Stimulated activated CD4-positive, alpha-beta T cell treated with anti-CD3 and anti-CD28 coated beads, Interleukin-1b, Interleukin-23, amount 100 ng/mL, for 48 hours (primary cell): ENCODE measurements at places on chromosomes 11 and 22.

GRCh38 chr11:67261640-67261945 is 4.7 kb upstream of the GRK2 start:
- no peak for DNase-seq

- DNase-seq = no peak
Observed at GRCh38 chr11:86197448-86197847, 47.1 kb upstream of the EED start.

DNA sequence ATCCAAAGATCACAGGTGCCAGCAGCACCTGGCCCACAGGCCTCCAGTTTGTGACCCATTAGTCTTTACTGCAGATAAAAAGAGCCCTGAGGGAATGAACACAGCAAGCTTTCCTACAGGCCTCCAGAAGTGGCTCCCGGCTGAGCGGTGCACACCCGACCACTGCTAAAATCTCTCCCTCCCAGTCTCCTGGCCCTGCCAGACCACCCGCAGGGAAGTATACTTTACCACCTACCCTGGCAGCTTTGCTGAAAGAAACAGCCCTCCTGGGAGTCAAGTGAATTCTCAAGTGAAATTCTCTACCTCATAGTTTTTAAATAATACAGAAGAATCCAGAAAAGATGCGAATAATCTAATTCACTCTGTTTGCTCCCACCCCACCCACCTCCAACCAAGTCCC is 15.4 kb upstream of the MTNR1B start:
- no peak for DNase-seq

GRCh38 chr11:7579361-7579791 is 65.6 kb downstream of the PPFIBP2 start:
- no peak for DNase-seq

GRCh38 chr11:66641834-66642233 is 3.3 kb downstream of the RBM4 start:
- no peak for DNase-seq

GRCh38 chr11:27723687-27724086 is 23.4 kb upstream of the BDNF start:
- no peak for DNase-seq

DNA sequence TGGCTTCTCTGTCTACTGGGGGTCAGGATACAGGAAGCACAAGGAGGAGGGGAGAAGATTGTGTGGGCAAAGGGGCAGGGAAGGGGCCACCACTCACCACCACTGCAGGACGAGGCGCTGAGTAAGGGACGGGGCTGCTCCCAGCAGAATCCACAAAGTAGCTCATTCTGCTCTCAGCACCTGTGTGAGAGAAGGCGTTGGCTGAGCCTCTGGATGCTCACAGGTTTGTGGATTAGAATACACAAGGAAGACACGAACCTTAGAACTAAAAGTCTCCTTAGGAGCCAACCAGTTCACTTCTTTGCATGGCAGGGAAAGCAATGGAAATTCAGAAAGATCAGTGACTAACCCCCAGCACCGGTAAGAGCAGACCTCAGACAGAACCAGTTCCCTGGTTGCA is 14.4 kb downstream of the ETS1 start:
- no peak for DNase-seq

DNA sequence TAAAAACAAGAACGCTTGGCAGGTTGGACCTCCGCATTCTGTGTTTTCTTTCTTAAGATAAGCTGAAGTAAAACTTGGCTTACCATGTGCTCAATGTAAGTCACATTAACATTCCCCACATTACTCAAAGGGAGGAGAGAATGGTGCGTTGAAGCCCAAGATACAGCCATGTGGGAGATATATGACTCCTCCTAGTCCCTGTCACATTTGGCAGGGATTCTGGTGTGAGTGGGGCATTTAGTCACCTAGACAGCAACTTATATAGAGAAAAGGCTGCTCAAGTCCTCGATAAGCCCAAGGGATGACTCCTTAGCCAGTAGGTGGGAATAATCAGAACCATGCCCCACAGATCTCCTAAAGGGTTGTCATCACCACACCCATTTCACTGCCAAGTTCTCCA is 4.6 kb downstream of the PRSS23 start:
- DNase-seq = no peak
